ENCODE measurements at places on chromosomes 7 and 10.

DNA sequence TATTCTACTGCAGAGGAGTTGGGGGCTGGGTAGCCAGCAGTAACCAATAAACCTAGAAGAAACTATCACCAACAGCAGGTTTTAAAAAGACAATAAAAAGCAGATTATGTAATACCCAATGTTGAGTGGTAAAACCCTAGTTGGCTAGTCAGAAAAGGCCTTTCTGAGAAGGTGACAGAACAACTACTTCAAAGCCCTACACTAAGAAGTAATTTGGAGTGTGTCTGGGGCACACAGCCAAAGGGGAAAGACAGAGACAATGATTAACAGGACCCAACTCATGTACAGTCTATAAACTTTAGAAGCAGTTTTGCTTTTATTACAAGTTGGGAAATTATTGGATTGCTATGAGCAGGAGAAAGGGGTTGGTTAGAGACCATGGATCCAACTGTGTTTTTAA is 77.2 kb upstream of the TMEM106B start:
- DNase-seq = no peak

GRCh38 chr10:43132867-43133787 is 5.1 kb upstream of the CSGALNACT2 start:
- no peak for DNase-seq

DNA sequence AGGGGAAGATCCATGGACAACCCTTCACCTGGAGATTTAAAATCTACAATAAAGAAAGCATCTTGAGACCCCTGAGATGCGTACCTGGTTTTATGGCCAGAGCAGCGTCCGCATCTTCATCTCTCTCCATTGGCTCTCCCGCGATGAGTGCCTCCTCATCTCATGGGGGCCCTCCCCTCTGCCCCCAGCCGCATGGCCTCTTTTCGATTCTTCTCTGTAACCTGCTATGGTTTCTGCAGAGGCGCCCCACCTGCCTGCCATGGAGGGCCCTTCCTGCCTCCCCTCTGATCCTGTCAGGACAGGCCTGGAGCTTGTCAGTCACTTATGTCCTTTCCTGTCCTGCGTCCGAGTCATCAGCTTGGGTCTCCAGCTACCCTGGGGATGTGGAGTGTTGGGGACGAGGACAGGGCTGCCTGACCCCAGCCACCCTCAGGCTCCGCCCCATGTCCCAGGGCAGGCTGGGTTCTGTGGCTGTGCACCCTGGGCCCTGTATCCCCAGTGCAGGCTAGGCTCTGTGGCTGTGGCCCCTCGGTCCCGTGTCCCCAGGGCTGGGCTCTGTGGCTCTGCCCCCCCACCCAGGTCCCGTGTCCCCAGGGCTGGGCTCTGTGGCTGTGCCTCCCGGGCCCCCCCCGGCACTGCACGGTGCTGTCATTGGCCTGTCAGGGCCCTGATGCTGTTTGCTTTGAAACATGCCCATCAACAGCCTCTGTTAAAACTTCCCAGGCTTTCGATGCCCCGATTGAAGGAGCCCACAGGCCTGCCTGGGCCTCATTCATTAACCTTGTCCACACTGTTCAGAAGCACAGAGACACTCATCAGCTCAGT is 99.8 kb downstream of the WDR37 start:
- no peak for DNase-seq

GRCh38 chr7:155053002-155053401 is 17.1 kb upstream of the HTR5A start:
- no peak for DNase-seq

DNA sequence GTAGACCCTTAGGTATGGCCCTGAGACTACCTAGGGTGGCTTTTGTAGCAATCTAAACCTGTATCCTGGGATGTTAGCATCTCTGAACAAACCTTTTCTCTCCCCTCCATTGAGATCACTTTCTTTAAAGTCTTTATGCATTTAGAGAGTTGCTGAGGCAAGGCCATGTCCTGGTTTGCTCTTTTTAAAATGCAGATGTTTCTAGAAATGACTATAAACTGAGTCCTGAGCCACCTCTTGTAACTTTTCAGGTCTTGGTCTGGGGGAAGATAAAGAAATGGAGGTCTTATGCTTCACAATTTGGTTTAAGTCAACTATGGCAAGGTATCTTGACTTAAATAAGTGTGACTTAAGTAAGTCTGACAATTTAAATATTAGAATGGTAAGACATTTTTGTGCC is 78.0 kb downstream of the AUTS2 start:
- no peak for DNase-seq

Measured in fibroblast of mammary gland (primary cell).